Activated CD8-positive, alpha-beta T cell treated with anti-CD3 and anti-CD28 coated beads, Interleukin-2, amount 10 ng/mL, durations not matched to agents 7 days and 5 days (primary cell): ENCODE measurements at places on chromosomes 2 and 18.

- no peak for DNase-seq
Observed at GRCh38 chr2:17682098-17682857, 71.3 kb downstream of the SMC6 start.

DNA sequence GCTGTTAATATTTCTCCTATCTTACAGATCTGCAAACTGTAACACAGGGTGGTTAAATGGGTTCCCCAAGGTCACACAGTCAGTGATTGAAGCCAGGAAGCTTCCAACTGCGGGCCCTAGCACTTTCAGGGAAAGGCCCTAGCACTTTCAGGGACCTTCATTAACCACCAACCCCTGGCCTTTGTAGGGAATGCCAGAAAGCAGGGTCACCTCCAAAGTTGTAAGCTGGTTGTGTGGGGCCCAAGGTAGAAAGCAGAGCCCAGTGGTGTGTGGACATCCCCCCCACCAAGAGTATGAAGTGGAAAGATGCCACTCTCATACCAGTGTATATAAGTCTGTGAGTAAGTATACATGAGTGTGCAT, 4.4 kb downstream of the DLX2 start:
- DNase-seq = no peak

GRCh38 chr2:241300000-241300399, 15.5 kb downstream of the HDLBP start:
- peak; percentile 52 for DNase-seq

- DNase-seq = no peak
Observed at GRCh38 chr2:152584301-152584700, 133.0 kb downstream of the PRPF40A start.

DNA sequence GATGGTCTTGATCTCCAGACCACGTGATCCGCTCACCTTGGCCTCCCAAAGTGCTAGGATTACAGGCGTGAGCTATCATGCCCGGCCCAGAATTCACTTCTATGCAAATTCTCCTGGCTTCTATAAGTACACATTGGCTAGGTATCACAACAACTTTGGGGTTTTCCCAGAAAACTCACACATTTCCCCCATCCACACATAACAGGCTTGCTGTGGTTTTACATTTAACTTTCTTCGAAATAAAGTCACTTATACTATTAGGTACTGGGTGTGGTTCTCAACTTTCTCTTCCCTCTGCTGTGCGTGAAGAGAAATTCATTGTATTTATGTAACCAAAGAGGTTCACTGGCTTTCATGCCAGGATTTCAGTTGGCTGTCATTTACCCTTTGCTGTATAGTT, 439.4 kb upstream of the CWC22 start:
- DNase-seq = no peak
